ENCODE measurements at places on chromosomes 5 and 9.

GRCh38 chr5:113043491-113043931 lies 66.9 kb downstream of the DCP2 start:
- no peak for DNase-seq

- no peak for DNase-seq
Measured at GRCh38 chr9:127570533-127571111, 41.5 kb upstream of the STXBP1 start.

DNA sequence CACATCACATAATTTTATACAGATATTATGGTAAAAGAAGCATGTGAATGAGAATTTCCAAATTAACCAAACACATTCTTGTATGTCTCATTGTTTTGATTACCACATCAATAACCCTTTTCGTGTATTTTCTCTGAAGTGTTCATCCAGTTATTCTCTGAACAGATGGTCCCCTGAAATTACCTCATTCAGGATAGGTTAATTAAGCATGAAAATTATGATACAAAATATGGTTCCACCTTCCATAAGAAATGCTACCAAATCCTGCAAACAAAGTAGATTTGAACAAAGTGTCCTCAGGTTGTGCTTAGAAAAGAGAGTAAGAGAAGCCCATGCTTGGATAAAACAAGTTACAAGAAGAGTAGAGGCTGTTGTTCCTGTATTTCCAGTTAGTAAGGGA lies 83.1 kb upstream of the LMNB1 start:
- no peak for DNase-seq

DNA sequence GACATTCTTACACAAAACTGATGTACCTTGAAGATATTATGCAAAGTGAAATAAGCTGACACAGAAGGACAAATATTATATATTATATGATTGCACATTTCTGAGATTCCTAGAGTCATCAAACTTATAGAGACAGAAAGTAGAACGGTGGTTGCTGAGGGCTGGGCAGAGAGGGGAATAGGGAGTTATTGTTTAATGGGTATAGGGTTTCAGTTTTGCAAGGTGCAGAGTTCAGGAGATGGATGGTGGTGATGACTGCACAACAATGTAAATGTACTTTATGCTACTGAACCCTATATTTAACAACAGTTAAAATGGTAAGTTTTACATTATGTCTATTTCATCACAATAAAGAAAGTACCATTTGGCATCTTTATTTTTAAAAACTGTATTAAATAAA lies 315.8 kb upstream of the POU5F2 start:
- DNase-seq: no peak

DNA sequence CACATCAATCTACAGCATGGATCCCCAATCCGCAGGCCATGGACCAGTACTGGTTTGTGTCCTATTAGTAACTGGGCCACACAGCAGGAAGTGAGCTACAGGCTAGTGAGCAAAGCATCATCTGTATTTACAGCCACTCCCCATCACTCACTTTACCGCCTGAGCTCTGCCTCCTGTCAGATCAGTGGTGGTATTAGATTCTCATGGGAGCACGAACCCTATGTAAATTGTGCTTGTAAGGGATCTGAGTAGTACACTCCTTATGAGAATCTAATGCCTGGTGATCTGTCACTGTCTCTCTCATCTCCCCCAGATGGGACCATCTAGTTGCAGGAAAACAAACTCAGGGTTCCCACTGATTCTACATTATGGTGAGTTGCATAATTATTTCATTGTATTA lies 212.7 kb upstream of the FAM174A start:
- no peak for DNase-seq

DNA sequence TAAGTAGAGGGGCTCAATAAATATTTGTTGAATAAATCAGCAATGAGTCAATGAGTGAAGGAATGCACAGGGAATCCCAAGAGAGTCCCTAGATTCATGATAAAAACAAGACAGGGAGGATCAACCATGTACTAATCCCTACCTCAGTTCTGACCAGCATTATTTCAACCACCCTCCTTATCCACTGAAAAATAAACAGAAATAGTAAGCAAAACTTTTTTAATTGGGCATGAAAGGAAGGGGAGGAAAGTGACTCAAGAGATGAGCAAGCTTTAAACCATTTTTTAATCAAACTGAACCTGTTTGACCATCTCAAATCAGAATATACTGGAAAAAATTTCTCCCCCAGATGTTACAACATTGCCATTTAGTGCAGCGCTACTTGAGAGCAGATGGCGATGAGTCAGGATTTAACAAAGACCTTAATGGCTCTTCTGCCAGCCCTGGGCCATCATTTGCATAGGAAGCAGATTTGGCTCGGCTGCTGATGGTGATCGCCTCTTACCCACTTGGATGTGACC lies 194.8 kb upstream of the SLC30A5 start:
- no peak for DNase-seq

- no peak for DNase-seq
Measured at GRCh38 chr9:119963258-119963797, 594.1 kb upstream of the BRINP1 start.

DNA sequence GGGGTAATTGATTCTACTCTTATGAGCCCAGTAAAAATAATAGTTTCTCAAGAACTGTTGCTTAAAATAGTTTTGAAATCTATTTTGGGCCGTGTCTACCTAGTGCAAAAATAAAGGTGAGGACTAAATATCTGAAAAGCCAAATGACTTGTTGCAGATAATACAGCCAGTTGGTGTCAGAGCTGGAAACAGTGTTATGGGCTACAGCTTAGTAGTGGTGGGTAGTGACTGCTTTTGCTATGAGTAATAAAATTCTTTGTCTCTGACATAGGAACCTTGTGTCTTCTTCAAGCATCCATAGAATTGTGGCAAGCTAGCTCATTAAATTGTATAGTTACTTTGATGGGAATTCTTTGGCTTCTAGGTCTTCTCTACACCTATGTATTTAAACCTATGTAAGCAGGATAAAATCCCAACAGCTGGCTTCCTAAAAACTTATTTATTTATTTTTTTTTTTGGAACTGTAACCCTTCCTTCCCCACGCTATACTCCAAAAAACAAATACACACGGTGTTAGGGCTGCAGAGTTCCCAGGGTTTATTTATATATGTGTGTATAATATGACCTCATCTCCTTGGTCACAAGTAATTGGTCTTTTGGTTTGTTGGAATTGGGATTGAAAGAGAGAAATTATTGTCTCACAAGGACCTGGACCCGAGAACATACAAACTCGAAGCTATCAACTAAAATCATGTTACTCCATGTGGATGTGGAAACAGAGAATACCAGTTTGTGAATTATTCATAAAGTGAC lies 138.0 kb downstream of the NUDT12 start:
- DNase-seq: no peak

GRCh38 chr9:7659766-7660165 lies 139.8 kb downstream of the DMAC1 start:
- no peak for DNase-seq

GRCh38 chr5:57002959-57003485 lies 51.1 kb upstream of the MIER3 start:
- no peak for DNase-seq

DNA sequence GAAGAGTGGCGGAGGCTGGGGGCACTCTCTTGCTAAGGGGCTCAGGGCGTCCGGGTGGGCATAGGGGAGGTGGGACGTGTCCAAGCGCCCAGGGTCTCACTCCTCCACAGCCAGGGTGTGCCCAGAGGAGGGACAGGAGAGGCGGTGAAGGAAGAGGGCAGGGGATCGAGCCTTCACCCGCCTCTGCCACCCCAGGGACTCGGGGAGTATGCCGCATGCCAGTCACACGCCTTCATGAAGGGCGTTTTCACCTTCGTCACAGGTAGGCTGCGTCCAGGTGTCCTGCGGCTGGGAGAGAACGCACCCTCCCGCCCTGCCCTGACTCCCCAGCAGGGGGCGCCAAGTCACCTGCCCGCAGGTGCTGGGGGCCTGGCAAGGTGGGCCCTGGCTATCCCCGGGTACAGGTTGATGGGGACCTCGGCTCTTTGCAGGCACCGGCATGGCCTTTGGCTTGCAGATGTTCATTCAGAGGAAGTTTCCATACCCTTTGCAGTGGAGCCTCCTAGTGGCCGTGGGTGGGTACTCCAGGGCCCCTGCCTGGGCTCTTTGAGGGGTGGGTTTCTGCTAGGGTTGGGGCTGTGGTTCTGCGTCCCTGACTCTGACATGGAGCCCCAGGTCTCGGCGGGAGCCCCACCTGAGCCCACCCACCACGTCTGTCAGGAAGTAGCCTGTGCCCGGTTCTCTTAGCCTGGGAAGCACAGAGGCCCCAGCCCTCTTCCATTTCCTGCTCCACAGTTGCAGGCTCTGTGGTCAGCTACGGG lies 552 bp downstream of the TMEM141 start:
- peak; percentile 62 for DNase-seq

- no peak for DNase-seq
Measured at GRCh38 chr9:115353681-115354080, 235.7 kb upstream of the TNC start.

GRCh38 chr9:97944612-97945011 lies 6.6 kb upstream of the HEMGN start:
- no peak for DNase-seq

GRCh38 chr5:77882670-77883257 lies 106.6 kb upstream of the TBCA start:
- DNase-seq: no peak

- DNase-seq: no peak
Measured at GRCh38 chr5:135222771-135223170, 176.3 kb downstream of the MACROH2A1 start.

DNA sequence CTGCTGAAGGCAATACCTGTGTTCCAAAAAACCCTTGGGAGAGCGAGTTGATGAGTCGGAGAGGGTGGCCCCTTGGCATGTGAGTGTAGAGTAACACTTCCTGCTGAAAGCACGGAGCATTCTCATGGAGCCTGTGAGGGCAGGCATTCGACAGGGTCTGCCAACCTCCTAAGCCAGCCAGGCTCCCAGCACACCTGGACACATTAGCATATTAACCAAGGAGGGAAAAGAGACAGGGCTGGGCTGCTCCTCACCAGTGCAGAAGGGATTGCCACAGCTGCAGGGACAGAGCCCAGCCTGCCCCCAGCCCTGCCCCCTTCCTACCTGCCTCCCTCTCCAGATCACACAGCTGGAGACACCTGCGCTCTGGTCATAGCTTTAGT lies 46.4 kb upstream of the SEMA4D start:
- no peak for DNase-seq

DNA sequence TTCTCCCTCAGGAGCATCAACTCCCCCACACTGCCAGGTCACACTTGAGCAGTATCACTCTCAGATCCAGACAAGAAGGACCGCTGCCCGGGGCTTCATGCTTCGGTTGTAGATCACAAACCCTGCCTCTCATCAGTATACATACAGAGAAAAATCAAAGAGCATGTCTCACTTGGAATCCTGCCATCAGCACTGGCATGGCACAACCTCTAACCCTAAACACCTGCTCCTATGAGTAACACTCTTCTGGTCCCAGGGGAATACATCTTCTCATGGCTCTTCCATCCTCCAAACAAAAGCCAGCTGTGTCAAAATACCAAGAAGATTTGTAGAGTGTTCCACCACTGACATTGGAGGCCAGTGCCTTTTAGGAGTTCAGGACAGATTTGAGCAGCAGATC lies 84.8 kb upstream of the MIER3 start:
- DNase-seq: no peak

GRCh38 chr9:89744730-89745129 lies 139.9 kb downstream of the GADD45G start:
- DNase-seq: no peak

GRCh38 chr5:171938358-171938757 lies 68.1 kb downstream of the FBXW11 start:
- DNase-seq: no peak

DNA sequence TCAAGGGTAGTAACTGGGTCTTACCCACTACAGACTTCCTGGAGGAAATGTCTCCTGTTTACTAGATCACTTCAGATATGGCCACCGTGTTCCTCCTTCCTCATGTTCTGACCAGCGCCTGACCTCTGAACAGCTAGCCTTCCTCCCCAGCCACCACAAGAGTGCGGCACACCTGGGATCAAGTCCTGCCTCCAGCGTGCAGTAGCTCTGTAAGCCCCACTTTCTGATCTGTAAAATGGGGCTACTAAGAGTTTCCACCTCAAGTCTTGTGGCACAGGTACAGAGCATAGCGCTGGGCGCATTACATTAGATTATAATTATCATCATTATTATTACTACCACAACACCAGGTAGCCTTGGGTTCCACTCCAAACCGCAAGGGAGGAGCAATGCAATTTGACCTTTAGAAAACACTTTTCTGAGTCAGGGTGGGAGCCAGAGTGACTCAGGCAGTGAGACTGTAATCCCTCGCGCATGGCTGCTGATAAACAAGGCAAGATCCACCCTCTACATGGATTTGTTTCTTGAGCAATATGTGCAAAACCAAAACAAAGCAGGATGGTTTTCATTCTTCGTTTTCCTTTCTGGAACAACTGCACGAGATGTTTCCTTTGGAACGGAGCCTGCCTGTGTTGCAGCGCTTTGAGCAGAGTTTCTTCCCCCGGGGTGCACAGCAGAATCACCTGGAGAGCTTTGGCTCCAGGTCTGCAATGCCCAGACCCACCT lies 65.0 kb upstream of the ANGPTL2 start:
- no peak for DNase-seq

GRCh38 chr5:10935536-10935935 lies 174.5 kb upstream of the DAP start:
- DNase-seq: no peak

DNA sequence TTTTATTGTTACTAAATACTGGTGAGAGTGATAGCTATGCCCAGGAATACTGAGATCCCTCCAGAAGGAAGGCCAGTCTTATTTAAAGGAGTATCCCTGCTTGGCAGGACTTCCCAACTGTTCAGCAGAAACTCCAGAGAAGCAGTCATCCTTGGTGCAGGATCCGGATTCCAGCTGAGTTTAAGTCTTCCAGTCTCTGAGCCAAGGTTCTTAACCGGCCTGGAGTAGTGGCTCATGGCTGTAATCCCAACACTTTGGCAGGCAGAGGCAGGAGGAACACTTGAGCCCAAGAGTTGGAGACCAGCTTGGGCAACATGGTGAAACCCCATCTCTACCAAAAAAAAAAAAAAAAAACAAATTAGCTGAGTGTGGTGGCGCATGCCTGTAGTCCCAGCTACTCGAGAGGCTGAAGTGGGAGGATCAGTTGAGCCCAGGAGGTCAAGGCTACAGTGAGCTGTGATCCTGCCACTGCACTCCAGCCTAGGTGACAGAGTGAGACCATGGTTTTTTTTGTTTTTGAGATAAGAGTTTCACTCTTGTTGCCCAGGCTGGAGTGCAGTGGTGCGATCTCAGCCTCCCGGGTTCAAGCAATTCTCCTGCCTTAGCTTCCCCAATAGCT lies 7.6 kb downstream of the NAIF1 start:
- DNase-seq: no peak

DNA sequence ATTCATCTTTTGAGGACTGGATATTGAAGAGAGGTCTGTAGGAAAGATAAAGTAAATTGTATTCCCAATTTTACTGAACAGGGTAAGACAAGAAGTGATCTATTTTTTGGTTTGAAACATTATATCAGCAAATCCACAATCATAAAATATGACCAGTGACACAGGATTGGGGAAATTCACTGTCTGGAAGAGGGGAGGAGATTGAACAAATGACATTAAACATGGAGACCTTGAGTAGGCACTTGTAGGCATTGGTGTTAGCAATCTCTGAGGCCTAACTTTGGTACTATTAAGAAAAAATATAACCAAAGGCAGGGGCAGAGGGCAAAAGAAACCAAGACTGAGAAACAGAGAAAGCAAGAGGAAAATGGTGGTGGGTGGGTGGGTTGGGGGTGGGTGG lies 132.6 kb upstream of the TMEM161B start:
- DNase-seq: no peak

- DNase-seq: no peak
Measured at GRCh38 chr5:155252025-155252424, 238.5 kb downstream of the KIF4B start.
